Left ventricle myocardium inferior (tissue), 1 donor: ENCODE measurements at places on chromosomes 1 and 21. TPM values are rescaled to one million over a fixed set of nuclear protein-coding genes. Genes with fewer than 3 reads are reported as not detected.

PALMD gene
- 123 TPM for total RNA-seq

DNA sequence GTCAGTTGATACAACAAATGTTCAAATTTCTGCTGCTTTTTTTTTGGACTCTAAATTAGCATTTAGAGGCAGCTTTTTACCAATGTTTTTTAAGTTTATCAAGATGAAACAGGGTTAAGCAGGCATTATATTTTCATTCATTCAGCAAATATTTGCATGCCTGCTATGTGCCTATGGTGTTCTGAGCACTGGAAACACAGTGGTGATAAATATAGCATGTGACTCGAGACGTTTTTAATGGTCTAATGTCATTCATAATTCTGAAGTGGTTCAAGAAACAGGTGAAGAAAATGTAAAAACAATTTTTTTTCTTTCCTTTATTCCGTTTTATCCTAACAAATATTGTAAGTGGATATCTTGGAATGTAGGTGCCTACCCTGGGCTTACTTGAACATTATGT is 26.8 kb downstream of the NEK7 start:
- H3K4me1 ChIP-seq = peaks cover 96% of the 10 kb centered on the region
- peak overlapping the region; percentile 10 for H3K27ac ChIP-seq
- H3K4me3 ChIP-seq = no peak overlapping the region
- DNase-seq = no peak
- H3K36me3 ChIP-seq = no peaks in the 10 kb centered on the region
- no peaks in the 10 kb centered on the region for H3K27me3 ChIP-seq

GRCh38 chr1:17422461-17422860 is 17.0 kb downstream of the RCC2 start:
- DNase-seq = no peak
- no peak overlapping the region for H3K27ac ChIP-seq
- H3K4me3 ChIP-seq = no peak overlapping the region
- no peaks in the 10 kb centered on the region for H3K27me3 ChIP-seq
- H3K4me1 ChIP-seq = peaks cover 31% of the 10 kb centered on the region

DNA sequence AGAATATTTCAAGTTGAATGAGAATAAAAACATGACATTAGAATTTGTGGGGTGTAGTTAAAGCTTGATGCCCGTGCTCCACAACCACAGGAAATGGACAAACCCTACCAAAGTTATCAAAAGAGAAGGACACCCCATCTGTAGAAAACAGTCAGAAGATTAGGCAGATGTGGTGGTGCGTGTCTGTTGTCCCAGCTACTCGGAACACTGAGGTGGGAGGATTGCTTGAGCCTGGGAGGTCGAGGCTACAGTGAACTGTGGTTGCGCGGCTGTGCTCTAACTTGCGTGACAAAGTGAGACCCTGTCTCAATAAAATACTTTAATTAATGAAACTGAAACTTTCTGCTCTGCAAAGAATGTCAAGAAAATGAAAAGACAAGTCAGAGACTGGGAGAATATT is 1.5 kb upstream of the SPATC1L start:
- H3K4me1 ChIP-seq = peaks cover 63% of the 10 kb centered on the region
- no peak overlapping the region for H3K4me3 ChIP-seq
- H3K27me3 ChIP-seq = no peaks in the 10 kb centered on the region
- no peak for DNase-seq

PDE4B gene
- total RNA-seq = 3.5 TPM

GRCh38 chr21:41750532-41751151 is 16.2 kb downstream of the RIPK4 start:
- H3K4me1 ChIP-seq = no peaks in the 10 kb centered on the region
- H3K36me3 ChIP-seq = no peaks in the 10 kb centered on the region
- H3K27me3 ChIP-seq = peaks cover 65% of the 10 kb centered on the region
- peak; percentile 10 for DNase-seq
- no peak overlapping the region for H3K27ac ChIP-seq

LCE1B gene
- total RNA-seq = not detected

- H3K27ac ChIP-seq = no peak overlapping the region
- H3K36me3 ChIP-seq = no peaks in the 10 kb centered on the region
- no peaks in the 10 kb centered on the region for H3K4me1 ChIP-seq
These were observed 18.8 kb upstream of the SELP start for GRCh38 chr1:169648709-169649108.

ANGPTL1 gene
- 11.5 TPM for total RNA-seq

ACKR1 gene
- 10.9 TPM for total RNA-seq

- H3K4me3 ChIP-seq = peak overlapping the region; percentile 82
- peak overlapping the region; percentile 89 for H3K27ac ChIP-seq
- peaks cover 92% of the 10 kb centered on the region for H3K4me1 ChIP-seq
- H3K36me3 ChIP-seq = no peaks in the 10 kb centered on the region
- H3K27me3 ChIP-seq = no peaks in the 10 kb centered on the region
These were observed 111.1 kb downstream of the NAV1 start for GRCh38 chr1:201649761-201650622.

DNA sequence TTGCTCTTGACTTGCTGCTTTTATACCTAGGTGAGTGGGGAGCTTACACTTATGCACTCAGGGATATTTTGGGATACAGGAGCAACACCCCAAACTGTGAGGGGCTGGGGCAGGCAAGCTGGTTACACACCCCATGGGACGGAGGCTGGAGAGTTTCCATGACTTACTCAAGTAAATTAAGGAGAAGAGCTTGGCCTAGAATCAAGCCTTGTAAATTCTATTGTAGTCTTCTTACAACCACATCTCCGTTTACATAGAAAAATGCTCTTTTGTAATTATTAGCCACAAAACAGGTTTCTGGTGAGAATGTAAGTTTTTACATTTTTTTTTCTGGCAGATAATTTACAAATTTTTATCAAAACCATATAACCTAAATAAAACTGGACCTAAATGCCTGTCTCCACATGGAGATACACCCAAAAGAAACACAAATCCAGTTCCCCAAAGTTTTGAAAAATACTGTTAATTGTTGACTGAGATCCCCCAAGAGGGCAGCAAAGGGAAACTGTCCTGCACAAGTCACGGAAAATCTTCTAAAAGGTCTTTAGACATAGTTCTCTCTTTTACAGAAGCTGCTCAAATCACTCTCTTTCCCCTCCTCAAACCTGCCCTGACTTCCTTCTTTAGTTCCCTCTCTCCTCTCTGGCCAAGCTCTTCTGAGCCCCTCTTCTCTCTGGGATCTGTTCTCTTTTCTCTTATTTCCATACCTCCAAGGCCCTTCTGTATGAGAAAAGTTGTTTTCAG is 134.0 kb downstream of the HIVEP3 start:
- H3K27me3 ChIP-seq = no peaks in the 10 kb centered on the region
- H3K27ac ChIP-seq = no peak overlapping the region
- H3K4me1 ChIP-seq = peaks cover under 1% of the 10 kb centered on the region
- H3K36me3 ChIP-seq = no peaks in the 10 kb centered on the region
- DNase-seq = no peak
- no peak overlapping the region for H3K4me3 ChIP-seq

LRRC71 gene
- total RNA-seq = 0.27 TPM

LAPTM5 gene
- total RNA-seq = 18.8 TPM

DNA sequence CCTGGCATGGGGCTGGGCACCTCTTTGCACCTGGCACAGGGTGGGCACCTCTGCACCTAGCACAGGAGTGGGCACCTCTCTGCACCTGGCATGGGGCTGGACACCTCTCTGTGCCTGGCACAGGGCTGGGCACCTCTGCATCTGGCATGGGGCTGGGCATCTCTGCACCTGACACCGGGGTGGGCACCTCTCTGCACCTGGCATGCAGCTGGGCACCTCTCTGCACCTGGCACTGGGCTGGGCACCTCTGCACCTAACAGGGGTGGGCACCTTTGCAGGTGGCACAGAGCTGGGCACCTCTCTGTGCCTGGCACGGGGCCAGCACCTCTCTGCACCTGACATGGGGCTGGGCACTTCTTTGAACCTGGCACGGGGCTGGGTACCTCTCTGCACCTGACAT is 29.4 kb upstream of the CCDC27 start:
- DNase-seq = no peak
- H3K27me3 ChIP-seq = peaks cover 25% of the 10 kb centered on the region
- H3K36me3 ChIP-seq = no peaks in the 10 kb centered on the region

DNA sequence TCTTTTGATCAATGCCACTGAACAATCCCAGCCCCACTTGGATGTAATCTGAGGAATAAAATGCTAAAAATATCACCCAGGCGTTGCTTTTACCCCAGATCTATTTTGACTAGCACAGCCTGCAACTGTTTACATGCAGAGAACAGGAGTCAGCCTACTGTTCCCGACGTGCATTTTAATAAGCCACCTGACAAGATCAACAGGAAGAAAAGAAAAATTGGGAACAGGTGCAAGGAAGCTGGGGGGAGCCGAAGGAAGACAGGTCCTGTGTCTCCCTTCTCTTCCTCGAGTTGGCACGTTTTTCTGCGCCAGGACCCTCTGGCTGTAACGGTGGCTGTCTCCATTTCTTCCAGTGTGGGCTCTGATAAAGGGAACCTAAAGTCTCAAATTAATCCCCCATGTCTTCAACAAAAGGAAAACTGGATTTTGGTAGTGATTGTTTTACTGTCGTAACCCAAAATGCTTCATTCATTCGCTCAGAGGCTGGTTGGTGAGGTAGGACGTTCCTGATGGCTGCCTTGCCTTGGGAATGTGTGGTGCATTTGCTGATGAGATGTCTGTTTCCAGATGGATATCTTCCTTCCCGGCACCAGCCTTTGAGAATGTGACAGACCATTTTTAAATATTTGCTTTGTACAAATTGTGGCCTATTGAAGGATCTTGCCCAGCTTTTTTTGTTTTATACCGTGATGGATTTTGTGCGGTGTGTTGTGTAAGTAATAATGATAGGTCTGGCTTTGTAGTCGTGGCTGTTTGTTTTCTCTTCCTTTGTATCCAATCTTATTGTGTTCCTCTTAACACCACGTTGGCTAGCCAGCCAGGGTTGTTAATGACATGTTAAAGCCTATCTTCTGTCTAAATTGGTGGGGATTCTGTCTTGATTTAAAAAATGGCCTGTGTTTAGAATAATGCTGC is 117.5 kb downstream of the C1orf21 start:
- peak overlapping the region; percentile 42 for H3K4me3 ChIP-seq
- H3K36me3 ChIP-seq = peaks cover under 1% of the 10 kb centered on the region
- no peaks in the 10 kb centered on the region for H3K27me3 ChIP-seq
- H3K4me1 ChIP-seq = peaks cover 86% of the 10 kb centered on the region
- peak overlapping the region; percentile 64 for H3K27ac ChIP-seq

DNA sequence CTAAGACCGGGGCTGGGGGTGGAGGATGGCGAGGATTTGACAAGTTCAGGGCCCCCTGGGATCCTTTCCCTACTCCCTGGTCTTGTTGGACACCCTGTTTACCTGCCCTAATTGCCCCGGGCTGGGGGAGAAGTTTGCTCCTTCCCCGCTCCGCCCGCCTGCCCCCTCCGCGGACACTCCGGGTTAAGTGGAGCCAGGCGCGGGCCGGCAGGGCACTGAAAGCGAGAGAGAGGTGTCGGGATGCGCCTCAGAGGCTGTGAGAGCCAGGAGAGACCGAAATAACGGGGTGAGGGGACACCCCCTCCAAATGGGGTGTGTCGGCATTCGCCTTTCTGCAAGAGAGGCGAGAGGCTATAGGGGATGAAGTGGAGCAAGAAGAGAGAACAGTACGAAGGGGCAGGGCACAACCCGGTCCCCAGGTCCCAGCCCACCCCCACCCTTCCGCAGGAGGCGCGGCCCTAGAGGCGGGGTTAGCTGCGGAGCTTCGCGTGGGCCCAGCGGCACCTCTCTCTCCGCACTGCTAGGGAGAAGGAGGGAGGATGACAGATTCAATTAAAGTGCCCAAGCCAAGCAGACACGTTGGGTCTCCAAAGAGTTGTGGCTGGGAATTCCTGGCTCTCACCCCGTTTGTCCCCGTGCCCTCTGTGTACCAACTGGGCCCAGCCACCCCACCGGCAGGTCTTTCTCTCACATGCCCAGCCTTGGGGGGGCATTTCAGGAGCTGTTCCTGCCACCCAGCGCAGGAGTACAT is 3.8 kb downstream of the EFNA3 start:
- H3K27me3 ChIP-seq = peaks cover 60% of the 10 kb centered on the region
- peaks cover 83% of the 10 kb centered on the region for H3K4me1 ChIP-seq

- peaks cover 46% of the 10 kb centered on the region for H3K27me3 ChIP-seq
- H3K27ac ChIP-seq = no peak overlapping the region
- H3K36me3 ChIP-seq = no peaks in the 10 kb centered on the region
- no peak overlapping the region for H3K4me3 ChIP-seq
- no peaks in the 10 kb centered on the region for H3K4me1 ChIP-seq
These were observed 54.8 kb upstream of the CNTN2 start for GRCh38 chr1:204988196-204988595.

TNNI3K gene
- total RNA-seq = 89.7 TPM
